H1 (cell line): ENCODE measurements at places on chromosomes 13 and 19.

- H3K27me3 ChIP-seq, result no peaks in the 10 kb centered on the region
- H3K4me1 ChIP-seq, result no peaks in the 10 kb centered on the region
- no peaks in the 10 kb centered on the region for H3K36me3 ChIP-seq
- no peak overlapping the region for H3K4me3 ChIP-seq
- DNase-seq, result no peak
Measured at GRCh38 chr19:51196181-51196580, 28.7 kb upstream of the CD33 start.

- H3K4me1 ChIP-seq, result no peaks in the 10 kb centered on the region
- no peak overlapping the region for H3K27ac ChIP-seq
- H3K27me3 ChIP-seq, result no peaks in the 10 kb centered on the region
- DNase-seq, result no peak
- H3K36me3 ChIP-seq, result no peaks in the 10 kb centered on the region
Measured at GRCh38 chr19:10846500-10847202, 1.6 kb upstream of the C19orf38 start.

DNA sequence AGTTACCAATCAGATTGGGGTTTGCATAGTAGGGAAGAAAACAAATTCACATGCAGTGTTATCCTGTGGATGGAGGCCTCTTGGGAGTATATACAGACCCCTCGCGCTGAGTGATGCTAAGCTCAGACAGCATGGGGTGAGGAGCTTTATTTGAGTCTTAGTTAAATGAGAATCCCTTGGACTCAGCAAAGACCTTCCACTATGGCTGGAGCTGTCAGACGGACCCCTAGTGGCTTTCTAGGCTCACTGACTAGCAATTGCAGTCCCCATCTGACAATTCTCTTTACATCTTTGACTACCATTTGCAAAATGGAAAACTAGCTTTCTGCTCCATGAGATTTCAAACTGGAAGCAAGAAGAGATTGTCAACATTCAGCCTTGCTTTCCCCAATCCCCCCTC lies 90.4 kb downstream of the STOML3 start:
- H3K36me3 ChIP-seq, result no peaks in the 10 kb centered on the region
- no peak overlapping the region for H3K4me3 ChIP-seq
- no peaks in the 10 kb centered on the region for H3K27me3 ChIP-seq
- no peak for DNase-seq
- H3K4me1 ChIP-seq, result no peaks in the 10 kb centered on the region

- H3K36me3 ChIP-seq, result no peaks in the 10 kb centered on the region
- no peaks in the 10 kb centered on the region for H3K27me3 ChIP-seq
- H3K27ac ChIP-seq, result peak overlapping the region; percentile 12; the same call in 1 of the 2 replicates
Measured at GRCh38 chr19:19591133-19591825, 27.2 kb downstream of the PBX4 start.

GRCh38 chr13:43333176-43333575 lies 309.8 kb downstream of the DNAJC15 start:
- no peak overlapping the region for H3K27ac ChIP-seq
- no peak for DNase-seq
- no peak overlapping the region for H3K4me3 ChIP-seq
- H3K4me1 ChIP-seq, result peaks cover 10% of the 10 kb centered on the region
- H3K36me3 ChIP-seq, result no peaks in the 10 kb centered on the region

GRCh38 chr19:46205183-46205984 lies 24.2 kb upstream of the IGFL1 start:
- no peaks in the 10 kb centered on the region for H3K36me3 ChIP-seq
- no peak overlapping the region for H3K27ac ChIP-seq
- no peaks in the 10 kb centered on the region for H3K4me1 ChIP-seq
- H3K27me3 ChIP-seq, result no peaks in the 10 kb centered on the region

GRCh38 chr13:113663934-113664333 lies 3.1 kb upstream of the GRK1 start:
- no peak overlapping the region for H3K27ac ChIP-seq
- DNase-seq, result no peak
- H3K27me3 ChIP-seq, result no peaks in the 10 kb centered on the region
- no peaks in the 10 kb centered on the region for H3K4me1 ChIP-seq
- no peak overlapping the region for H3K4me3 ChIP-seq

DNA sequence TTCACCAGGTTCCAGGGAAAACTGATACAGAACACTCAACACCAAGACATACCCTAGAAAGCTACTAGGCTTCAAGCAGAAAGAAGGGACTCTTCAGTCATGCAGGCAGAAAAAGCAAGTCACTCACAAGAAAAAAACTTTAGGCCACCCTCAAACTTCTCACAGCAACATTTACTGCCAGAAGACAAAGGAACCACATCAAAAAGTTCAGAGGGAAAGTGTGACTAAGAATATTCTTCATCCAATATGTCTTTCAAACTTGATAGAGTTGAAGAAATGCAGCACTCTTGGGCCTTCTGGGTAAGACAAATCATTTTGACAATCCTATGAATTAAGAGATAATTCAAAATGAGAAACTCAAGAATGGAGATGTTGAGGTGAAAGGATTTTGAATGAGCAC lies 7.7 kb downstream of the DZIP1 start:
- H3K36me3 ChIP-seq, result no peaks in the 10 kb centered on the region
- H3K4me1 ChIP-seq, result 0 out of 2 replicates have a peak, but pooled peaks cover 5% of the 10 kb centered on the region
- no peak overlapping the region for H3K27ac ChIP-seq
- no peak overlapping the region for H3K4me3 ChIP-seq

GRCh38 chr19:31675193-31675913 lies 326.1 kb upstream of the TSHZ3 start:
- DNase-seq, result no peak
- no peak overlapping the region for H3K4me3 ChIP-seq
- no peaks in the 10 kb centered on the region for H3K36me3 ChIP-seq
- H3K4me1 ChIP-seq, result no peaks in the 10 kb centered on the region

GRCh38 chr19:38375748-38376147 lies 1.4 kb downstream of the PSMD8 start:
- no peaks in the 10 kb centered on the region for H3K27me3 ChIP-seq
- H3K4me3 ChIP-seq, result peak overlapping the region; percentile 88
- DNase-seq, result no peak

GRCh38 chr13:37869756-37870488 lies at the start of gene TRPC4:
TRPC4 (minus strand) TSS chr13:37869772; CDS start chr13:37783333, 86,439 bp downstream.
- H3K4me3 ChIP-seq, result peak within 1 kb of the TSS; percentile 93
- H3K4me1 ChIP-seq, result peaks cover 4% of the 10 kb centered on the region
- peak within 1 kb of the TSS; percentile 64 for H3K27ac ChIP-seq
- no peaks in the 10 kb centered on the region for H3K36me3 ChIP-seq

DNA sequence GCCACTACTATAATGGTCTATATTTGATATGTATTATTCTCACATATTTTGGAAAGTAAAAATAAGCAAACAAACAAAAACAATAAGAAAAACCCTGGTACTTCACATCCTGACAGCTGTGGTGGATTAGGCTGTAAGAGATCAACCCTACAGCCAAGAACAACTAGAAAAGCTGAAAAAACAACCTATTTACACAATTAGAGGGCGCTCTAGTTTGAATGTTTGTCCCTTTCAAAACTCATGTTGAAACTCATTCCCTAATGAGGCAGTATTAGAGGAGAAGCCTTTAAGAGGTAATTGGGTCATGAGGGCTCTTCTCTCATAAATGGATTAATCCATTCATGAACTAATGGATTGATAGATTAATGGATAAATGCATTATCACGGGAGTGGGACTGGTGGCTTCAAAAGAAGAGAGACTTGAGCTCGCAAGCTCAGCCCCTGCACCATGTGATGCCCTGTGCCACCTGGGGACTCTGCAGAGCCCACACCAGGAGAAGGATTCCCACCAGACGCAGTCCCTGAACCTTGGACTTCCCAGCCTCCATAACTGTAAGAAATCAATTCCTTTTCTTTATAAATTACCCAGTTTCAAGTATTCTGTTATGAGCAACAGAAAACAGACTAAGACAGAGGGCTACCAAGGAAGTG lies 733.9 kb upstream of the ARGLU1 start:
- no peak overlapping the region for H3K4me3 ChIP-seq
- no peak overlapping the region for H3K27ac ChIP-seq
- no peaks in the 10 kb centered on the region for H3K27me3 ChIP-seq
- H3K36me3 ChIP-seq, result no peaks in the 10 kb centered on the region

DNA sequence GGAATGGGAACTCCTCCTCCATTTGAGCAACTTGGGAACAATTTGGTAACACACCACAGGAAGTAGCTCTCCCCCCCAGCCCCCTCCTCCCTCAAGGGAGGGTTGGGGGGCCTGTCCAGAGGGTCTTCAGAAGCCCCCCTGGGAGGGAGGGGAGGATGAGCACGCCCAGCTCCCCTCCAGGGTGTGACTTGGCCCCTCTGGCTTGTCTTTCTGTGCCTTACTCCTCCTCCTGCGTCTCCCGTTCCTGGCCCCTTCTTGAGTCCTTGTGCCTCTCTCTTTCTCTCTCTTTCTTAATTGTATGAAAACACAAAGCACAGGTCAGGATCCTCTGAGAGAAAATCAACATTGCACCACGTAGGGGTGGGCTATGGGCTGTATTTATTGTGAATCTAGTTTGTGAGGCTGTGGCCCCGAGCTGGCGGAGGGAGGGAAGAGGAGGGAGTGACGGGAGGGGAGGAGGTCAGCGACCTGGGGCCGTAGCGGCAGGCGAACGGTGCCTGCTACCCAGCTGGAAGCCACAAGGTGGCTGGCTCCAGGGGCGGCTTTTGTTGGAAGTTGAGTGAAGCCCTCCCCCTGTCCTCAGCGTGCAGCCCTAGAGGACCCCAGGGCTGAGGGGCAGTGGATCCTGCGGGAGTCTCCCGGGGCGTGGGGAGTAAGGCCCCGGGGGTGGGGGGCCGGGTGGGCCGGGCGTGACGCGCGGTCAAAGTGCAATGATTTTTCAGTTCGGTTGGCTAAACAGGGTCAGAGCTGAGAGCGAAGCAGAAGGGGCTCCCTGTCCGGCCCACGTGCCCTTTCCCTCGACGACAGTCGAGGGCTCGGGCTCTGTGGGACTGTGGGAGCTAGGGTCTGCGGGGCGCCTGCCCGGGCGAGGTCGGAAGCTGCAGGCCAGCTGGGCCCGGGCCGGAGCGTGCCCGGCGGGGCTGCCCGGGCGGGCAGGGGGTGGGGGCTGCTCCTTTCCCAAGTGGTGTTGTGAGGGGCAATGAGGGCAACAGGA lies 6.4 kb downstream of the LYL1 start:
- H3K4me1 ChIP-seq, result peaks cover 22% of the 10 kb centered on the region
- peaks cover 84% of the 10 kb centered on the region for H3K27me3 ChIP-seq
- no peak for DNase-seq
- no peak overlapping the region for H3K27ac ChIP-seq
- H3K4me3 ChIP-seq, result peak overlapping the region; percentile 58

DNA sequence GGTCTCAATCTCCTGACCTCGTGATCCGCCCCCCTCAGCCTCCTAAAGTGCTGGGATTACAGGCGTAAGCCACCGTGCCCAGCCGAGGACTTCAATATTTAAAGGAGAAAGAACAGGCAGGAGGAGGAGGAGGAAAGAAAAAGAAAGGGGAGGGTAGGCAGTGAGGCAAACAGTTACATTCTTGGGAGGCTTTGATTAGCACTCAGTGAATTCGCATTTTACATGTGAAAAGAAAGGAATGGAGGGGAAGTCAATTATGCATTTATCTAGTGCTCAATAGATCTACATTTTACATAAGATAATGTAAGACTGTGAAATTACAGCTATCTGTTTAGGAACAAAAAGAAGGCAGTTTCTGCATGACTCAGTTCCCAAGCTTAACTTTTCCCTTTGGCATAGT lies 30.9 kb upstream of the CXCL17 start:
- no peak for DNase-seq
- no peaks in the 10 kb centered on the region for H3K36me3 ChIP-seq
- no peaks in the 10 kb centered on the region for H3K27me3 ChIP-seq
- peak overlapping the region; percentile 70 for H3K27ac ChIP-seq
- peaks cover 38% of the 10 kb centered on the region for H3K4me1 ChIP-seq

GRCh38 chr13:32857077-32857476 lies 159.1 kb upstream of the KL start:
- no peaks in the 10 kb centered on the region for H3K36me3 ChIP-seq
- no peak overlapping the region for H3K4me3 ChIP-seq
- no peaks in the 10 kb centered on the region for H3K4me1 ChIP-seq
- H3K27ac ChIP-seq, result no peak overlapping the region
- no peak for DNase-seq

DNA sequence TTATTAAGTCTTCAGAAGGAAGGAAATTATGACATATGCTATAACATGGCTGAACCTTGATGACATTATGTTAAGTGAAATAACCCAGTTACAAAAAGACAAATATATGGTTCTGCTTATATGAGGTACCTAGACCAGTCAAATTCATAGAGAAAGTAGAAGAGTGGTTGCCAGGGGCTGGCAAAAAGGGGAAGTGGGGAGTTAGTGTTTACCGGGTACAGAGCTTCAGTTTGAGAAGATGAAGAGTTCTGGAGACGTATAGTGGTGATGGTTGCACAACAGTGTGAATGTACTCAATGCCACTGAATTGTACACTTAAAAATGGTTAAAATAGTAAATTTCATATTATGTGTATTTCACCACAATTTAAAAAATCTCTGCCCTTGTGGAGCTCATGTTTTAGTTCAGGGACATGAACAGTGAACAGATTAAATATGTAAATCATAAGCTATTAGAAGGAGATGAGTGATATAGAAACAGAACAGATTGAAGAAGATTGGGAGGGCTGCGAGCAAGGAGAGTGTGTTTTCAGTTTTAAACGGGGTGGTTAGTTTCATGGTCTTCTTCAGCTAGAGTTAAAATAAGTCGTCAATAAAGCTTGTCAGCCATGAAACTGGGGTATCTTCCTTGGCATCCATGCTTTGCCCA lies 355.2 kb downstream of the KCNRG start:
- no peaks in the 10 kb centered on the region for H3K4me1 ChIP-seq
- no peaks in the 10 kb centered on the region for H3K36me3 ChIP-seq
- H3K27ac ChIP-seq, result no peak overlapping the region

DNA sequence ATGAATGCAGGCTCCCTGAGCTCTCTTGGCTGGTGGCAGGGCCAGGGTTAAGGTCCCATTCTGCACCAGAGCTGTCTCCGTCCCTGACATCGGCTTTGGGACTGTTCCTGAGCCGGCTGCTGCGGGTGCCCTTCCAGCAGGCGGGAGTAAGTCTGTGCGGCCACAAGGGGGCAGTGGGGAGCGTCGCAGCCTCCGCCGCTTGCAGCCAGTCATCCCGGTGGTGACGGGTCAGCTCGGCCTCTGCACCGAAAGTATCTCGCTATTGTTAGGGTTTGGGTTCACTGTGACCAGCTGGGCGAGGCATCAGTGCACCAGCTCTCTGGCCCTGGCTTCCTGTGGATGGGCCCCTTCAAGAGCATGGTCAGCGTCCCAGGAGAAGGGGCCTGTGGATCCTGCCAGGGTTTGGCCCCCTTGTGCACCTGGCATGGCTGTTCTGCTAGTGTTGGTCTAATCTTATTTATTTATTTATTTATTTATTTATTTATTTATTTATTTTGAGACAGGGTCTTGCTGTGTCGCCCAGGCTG lies 15.1 kb downstream of the NDUFB7 start:
- no peak overlapping the region for H3K27ac ChIP-seq
- H3K4me3 ChIP-seq, result no peak overlapping the region
- no peaks in the 10 kb centered on the region for H3K36me3 ChIP-seq
- H3K27me3 ChIP-seq, result no peaks in the 10 kb centered on the region

- no peak for DNase-seq
- H3K27me3 ChIP-seq, result no peaks in the 10 kb centered on the region
- H3K4me1 ChIP-seq, result no peaks in the 10 kb centered on the region
- H3K4me3 ChIP-seq, result no peak overlapping the region
- H3K27ac ChIP-seq, result no peak overlapping the region
Measured at GRCh38 chr13:113914333-113915011, 50.6 kb upstream of the GAS6 start.

- H3K27me3 ChIP-seq, result no peaks in the 10 kb centered on the region
- H3K27ac ChIP-seq, result no peak overlapping the region
- DNase-seq, result no peak
- no peaks in the 10 kb centered on the region for H3K36me3 ChIP-seq
- no peaks in the 10 kb centered on the region for H3K4me1 ChIP-seq
- H3K4me3 ChIP-seq, result no peak overlapping the region
Measured at GRCh38 chr19:54612428-54612827, 17.9 kb upstream of the LILRB1 start.
